ENCODE measurements at places on chromosomes 5 and 9. TPM values are rescaled to one million over a fixed set of nuclear protein-coding genes. Genes with fewer than 3 reads are reported as not detected.

DNA sequence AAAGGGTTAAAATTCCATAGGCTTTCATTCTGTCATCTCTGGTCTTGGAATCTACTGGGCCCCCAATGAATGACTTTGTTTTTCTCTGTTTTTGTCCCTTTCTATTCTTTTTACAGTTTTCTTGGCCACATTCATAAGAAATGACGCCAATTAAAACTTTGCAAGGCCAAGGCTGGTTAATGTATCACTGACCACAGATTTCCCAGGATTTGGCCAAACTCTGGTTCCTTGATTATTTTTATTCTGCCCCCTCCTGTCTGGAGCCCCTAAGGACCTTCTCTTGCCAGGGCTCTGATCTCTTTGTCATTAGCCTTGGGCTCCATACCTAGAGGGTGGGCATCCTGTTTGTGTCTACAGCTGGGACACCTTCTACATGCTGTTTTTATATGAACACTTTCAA, 388.9 kb upstream of the PAPPA start:
- DNase-seq: no peak

DNA sequence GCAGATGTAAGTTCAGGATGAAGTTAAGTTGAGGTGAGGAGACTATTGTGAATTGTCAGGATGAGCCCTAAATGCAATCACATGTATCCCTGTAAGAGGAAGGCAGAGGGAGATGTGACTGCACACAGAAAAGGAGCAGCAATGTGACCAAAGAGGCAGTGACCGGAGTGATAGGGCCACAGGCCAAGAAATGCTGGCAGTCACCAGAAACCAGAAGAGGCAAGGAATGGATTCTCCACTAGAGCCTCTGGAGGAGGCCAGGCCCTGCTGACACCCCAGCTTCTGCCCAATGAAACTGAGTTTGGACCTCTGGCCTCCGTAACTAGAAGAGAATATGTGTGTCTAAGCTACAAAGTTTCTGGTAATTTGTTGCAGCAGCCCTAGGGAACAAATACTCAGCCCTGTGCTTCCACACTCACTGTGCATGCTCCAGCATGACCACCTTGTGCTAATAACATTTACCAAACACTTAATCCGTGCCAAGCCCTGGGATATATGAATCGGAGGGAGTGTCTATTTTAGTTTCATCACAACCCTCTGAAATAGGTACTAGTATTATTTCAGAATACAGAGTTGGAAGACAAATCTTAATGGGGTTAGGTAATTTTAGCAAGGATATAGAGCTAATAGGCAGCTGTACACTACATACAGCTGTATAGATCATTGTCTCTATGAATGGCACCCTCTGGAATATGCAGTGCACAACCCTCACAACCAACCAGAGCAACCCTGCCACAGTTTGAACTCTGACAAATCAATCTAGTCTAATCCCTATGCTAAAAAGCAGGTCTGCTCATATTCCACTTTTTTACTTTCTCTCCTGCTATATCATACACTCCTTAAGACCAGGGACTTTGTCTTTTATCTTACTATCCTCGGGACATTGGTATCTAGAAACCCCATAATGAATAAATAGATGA, 7.8 kb upstream of the GPX8 start:
- DNase-seq: no peak

- DNase-seq: no peak
Observed at GRCh38 chr9:27600256-27600655, 27.0 kb upstream of the C9orf72 start.

Gene FOXD4L4
- 0.17 TPM for total RNA-seq

GRCh38 chr5:108375768-108376167, 6.1 kb downstream of the FBXL17 start:
- no peak for DNase-seq

Gene ADAMTSL1
- 13.5 TPM for total RNA-seq

- DNase-seq: no peak
Observed at GRCh38 chr5:126716861-126717260, 60.1 kb upstream of the LMNB1 start.

- no peak for DNase-seq
Observed at GRCh38 chr5:158938200-158938599, 161.5 kb downstream of the EBF1 start.

Gene FOXE1
- total RNA-seq: not detected

Gene TSSK1B
- total RNA-seq: not detected

GRCh38 chr9:113578882-113579282, 115.4 kb downstream of the RGS3 start:
- DNase-seq: peak; percentile 76

DNA sequence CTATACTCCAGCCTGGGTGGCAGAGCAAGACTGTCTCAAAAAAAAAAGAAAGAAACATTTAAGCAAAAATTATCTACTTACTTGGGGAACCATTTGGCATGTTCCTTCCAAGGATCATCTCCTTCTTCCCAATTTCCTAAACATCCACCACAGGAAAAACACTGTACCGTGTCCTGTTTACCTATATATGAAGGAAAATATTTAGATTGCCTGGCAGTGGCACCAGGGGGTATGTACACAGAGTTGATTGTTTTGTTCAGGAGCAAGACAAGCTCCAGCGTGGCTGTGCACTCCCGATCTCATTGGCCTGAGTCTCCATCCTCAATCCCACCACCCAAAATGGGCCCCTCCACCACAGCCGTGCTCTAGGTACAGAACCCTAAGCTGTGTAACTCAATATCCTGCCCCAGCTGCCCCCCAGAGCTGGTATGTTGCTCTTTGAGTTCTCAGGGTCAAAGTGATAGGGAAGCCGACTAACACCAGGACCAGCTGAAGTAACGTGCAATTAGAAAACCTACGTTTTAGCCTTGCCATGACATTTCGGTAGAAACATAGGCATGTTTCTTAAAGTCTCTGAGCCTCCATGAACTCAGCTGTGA, 13.8 kb downstream of the NAIP start:
- no peak for DNase-seq

Gene GPRIN1
- 1.7 TPM for total RNA-seq

DNA sequence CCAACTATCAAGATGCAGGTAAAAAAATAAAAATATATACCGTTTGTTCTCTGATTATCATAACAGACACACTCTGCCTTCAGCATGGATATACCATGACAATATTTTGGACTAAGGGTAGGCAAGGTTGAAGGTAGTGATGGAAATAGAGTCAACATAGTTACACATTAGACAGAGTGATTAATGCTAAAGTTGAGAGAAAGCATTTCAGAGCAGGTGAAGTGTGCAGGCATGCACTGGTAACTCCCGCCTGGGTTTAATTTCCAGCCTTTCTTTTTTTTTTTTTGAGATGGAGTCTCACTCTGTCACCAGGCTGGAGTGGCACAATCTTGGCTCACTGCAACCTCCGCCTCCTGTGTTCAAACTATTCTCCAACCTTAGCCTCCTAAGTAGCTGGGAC, 458.5 kb downstream of the TLR4 start:
- no peak for DNase-seq

GRCh38 chr5:31455172-31455571, 76.7 kb downstream of the DROSHA start:
- DNase-seq: no peak

- DNase-seq: no peak
Observed at GRCh38 chr9:129549139-129549538, 71.8 kb downstream of the C9orf50 start.

Gene PLCXD3
- 0.58 TPM for total RNA-seq

- no peak for DNase-seq
Observed at GRCh38 chr9:96758845-96759673, 18.8 kb downstream of the ZNF510 start.

- no peak for DNase-seq
Observed at GRCh38 chr5:75319638-75320037, 17.4 kb upstream of the HMGCR start.

Gene THG1L
- total RNA-seq: 14.5 TPM

DNA sequence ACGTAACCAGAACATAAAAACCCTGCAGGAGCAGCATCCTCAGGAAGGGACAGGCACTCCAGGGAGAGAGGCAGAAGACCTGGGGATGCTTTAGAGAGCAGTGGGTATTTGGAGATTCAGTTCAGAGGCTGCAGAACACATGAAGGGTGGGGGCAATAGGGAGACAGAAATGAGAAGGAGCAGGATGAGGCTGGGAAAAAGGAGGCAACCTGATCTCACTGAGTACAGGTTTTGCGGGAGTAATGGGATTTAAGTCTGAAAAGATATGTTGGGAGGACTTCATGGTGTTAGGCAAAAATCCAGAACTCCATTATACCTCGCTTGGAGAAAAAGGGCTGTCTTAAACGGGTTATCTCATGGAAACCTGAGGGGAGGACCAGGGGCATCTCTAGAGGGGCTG, 41.3 kb upstream of the GARNL3 start:
- no peak for DNase-seq

GRCh38 chr5:981456-981855, 27.1 kb upstream of the NKD2 start:
- DNase-seq: no peak

DNA sequence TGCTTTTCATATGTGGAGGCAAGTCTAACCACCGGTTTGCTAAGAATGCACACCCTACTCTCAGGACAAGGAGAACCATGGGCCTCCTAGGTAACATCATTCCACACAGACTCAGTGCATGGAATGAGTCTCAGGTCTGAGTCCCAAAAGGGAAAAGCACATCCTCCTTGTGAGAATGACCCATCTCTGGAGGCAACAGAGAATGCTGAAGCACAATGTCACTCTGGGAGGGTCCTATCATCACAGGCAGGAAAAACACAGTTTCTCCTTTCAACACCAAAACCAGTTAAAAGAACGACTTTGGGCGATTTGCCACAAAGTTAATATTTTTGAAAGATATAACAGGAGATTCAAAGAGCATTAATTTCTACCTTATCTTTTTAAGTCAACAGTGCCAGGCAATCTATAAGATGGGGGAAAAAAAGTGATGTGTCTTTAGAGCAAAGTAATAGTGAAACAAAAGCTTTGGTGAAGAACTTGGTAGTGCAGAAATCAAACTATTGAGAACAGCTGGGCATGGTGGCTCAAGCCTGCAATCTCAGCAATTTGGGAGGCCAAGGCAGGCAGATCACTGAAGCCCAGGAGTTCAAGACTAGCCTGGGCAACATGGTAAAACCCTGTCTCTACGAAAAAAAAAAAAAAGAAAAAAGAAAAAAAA, 97.3 kb downstream of the OXCT1 start:
- DNase-seq: no peak

DNA sequence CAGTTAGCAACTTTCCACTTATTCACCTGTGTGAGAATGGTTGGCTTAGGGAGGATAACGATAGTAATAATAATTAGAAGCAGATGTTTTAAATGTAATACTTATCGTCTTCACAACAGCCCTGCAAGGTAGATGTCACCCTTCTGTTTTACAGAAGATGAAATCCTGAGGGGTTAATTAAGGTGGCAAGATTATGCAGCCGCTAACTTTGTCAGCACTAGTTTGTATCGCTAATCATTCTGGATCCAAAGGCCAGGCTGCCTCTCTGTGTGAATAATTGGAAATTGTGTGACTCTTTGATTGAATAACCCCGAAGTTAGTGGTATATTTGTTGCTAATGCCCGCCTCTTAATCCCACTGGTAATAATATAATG, 635 bp downstream of the IFT74 start:
- DNase-seq: no peak

DNA sequence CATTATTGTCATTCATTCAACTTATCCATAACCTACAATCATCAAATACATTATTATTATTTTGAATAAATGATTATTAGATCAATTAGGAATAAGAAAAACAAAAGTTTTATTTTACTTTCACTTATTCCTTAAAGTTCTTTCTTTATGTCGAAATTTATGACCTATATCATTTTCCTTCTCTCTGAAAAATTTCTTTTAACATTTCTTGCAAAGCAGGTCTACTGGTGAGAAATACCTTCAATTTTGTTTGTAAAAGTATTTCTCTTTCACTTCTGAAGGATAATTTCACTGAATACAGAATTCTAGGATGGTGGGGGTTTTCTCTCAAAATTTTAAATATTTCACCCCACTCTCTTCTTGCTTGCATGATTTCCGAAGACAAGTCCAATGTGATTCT, 2.6 kb upstream of the CCNI2 start:
- DNase-seq: no peak

- no peak for DNase-seq
Observed at GRCh38 chr5:79417495-79417894, 96.4 kb downstream of the HOMER1 start.

DNA sequence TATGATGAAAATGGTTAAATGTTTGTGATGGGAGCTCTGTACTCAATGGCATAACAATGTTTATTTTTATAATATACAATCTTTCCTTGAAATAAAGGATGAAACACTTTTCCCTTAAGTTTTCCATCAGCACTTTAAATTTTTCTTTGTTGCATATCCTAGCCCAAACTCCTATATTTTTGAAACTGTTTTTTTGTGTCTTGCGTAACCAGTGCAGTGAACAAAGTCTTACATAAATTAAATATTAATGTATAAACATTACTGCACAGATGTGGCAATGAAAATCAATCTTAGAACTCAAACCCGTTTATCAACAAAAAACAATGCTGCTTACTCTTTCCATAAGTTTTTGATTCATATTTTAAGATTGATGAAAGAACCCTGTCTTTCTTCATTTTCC, 34.1 kb upstream of the IL31RA start:
- no peak for DNase-seq

DNA sequence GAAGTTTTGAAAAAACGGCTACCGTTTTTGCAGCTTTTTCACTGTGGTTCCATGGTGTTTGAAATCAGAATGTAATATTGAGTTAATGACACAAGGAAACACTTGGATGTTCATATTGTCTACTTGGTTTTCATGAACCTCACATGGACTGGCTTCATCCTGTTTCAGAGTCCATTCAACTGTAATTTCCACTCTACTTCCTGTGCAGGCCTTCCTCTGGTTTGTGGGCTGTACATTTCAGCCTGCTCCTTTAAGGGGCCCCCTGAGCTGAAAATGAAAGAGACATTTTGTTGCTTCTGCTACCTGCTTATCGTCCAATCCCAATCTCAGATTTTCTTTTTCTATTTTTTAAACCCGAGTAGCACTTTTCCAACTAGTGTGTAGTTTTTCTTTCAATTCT, 41.8 kb upstream of the CDKN2B start:
- no peak for DNase-seq

DNA sequence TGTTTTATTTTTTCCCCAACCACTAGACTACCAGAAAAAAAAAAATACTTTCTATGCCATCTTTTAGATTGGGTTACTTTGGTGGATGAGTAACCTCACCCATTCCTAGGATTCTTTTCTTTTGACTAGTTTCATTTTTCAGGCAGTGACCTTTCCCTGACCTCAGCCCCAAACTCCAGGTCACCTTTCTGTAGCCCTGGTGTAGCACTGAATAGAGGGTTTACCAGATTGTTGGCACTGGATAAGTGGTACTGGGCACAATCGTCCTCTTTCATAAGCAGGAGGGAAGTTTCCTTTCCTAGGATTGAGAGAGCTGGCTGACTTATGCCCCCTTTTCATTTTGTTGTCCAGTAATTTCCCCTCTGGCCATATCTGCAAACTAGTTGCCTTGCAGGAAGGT, 169.4 kb upstream of the TMEM161B start:
- DNase-seq: no peak

- DNase-seq: peak; percentile 57
Observed at GRCh38 chr5:132385326-132386105, 16.0 kb downstream of the SLC22A5 start.

DNA sequence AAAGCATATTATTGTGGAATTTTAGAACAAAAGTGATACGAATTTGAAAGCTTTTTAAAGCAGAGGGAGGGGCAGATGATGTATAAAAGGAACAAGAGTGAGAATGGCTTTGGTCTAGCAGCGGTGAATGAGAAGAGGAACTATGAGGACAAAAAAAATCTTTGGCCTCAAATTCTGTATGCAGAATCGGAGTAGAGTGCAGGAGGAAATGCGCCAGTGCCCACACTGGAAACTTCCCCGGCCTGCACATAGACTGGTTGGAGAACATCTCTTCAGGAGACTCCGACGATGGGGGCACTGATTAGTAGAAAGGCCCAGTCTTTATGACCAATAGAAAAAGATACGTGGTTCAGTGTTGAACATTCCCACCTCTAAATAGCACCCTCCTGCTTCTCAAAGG, 51.3 kb downstream of the SLC46A2 start:
- DNase-seq: no peak

Data from left colon (tissue), 2 donors.